NCI-H774 (cell line): ENCODE measurements at places on chromosomes 4 and X.

DNA sequence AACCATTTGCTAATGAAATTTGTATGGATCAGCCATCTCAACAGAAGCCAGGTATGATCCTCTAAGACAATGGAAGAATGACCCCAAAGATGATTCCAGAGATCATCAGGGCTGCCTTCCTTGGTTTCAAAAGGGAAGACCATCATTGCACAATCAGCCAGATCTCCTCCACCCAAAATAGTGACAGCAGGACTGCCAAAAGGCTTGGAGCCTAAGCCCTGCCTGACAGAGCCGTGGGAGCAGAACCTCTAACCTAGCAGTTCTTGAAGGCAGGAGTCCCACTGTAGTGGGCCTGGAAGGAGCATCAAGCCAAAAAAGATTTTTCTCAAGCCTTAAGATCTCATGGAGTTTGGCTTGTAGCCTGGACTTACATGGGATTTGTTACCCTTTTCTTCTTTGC, 226.0 kb downstream of the RASL11B start:
- no peak for DNase-seq

DNA sequence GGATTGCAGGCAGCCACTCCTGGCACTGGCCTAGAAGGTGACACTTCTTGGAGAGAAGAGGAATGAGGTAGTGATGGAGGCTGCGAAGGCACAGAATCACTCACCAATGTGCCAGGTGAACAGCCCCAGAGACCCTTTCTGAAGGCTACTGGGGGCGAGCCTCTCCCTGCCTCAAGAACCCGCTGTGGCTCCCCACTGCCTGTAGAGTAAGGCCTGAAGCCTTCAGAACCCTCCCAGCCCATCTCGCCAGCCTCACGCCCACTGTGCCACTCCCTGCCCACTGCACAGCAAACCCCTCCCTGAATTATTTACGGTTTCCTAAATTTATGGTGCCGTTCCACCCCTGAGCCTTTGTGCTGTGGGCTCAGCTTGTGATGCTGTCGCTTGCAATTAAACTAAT, 24.2 kb upstream of the SORCS2 start:
- no peak for DNase-seq

- no peak for DNase-seq
Observed at GRCh38 chr4:136183513-136183912, 1348.8 kb downstream of the PCDH18 start.

- DNase-seq: no peak
Observed at GRCh38 chr4:120939693-120940092, 17.2 kb upstream of the PRDM5 start.

DNA sequence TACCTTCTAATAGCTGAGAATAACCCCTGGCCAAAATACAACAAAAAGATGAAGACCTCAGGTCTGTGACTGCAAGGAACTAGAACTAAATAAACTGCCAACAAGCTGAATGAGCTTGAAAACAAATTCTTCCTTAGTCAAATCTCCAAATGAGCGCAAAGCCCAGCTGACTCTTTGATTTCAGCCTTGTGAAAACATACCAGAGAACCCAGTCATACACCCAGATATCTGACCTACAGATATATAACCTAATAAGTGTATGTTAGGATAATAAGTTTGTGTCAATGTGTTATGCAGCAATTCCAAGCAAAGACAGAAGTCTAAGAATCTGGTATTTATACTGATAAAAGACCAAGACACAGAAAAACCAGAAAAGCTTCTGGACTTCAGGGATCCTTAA, 38.0 kb upstream of the ADGRL3 start:
- DNase-seq: no peak

- no peak for DNase-seq
Observed at GRCh38 chr4:30671926-30672448, 48.2 kb upstream of the PCDH7 start.

DNA sequence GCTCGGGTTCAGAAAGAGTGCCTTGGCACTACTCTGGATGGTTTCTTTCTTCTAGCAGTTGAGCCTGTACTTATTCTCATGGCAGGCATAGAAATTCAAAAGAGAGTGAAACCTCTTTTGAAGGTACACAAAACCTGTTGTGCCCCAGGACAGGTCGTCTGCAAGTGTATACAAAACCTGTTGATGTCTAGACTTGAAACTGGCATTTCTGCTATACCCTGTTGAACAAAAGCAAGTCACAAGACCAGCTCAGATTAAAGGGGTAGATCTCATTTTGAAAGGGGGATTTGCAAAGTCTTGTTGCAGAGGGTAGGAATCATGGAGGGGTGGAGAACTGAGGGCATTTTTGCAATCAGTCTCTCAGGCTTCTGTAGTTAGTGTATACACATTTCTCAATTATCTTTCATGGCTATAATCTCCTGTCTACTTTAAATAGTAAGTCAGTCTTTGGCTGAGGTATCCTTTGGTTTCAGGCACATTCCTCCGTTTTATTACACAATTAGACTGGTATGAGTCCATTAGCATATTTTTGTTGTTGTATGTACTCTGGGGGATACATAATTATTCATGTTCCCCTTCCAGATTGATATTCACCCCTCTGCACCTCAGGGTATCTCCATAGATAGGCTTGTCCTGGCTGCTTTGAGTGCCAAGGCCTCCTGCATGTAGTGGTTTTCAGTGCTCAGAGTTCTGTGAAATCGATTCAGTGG, 251.4 kb downstream of the DTHD1 start:
- DNase-seq: no peak
